Stimulated activated CD4-positive, alpha-beta T cell treated with anti-CD3 and anti-CD28 coated beads, Interleukin-4, amount 100 ng/mL, for 1 hour (primary cell): ENCODE measurements at places on chromosomes 2 and 18.

DNA sequence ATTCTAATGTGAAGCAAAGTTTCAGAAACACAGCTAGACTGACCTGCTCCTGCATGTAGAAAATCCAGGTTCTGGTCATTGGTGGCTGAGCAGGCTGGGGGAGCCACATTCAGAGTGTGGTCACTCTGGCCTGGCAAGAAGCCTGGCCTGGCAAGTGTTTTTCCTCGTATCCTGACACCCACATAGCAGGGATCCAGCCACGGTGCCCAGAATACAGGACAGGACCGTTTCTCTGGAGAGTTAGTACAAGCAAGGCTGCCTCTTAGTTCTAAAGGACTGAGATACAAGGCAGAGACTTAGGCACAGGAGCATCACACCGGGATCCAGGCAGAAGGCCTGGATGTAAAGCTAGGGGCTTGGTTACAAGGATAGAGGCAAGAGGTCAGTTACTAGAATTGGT is 4.8 kb upstream of the LAMA1 start:
- no peak for DNase-seq

DNA sequence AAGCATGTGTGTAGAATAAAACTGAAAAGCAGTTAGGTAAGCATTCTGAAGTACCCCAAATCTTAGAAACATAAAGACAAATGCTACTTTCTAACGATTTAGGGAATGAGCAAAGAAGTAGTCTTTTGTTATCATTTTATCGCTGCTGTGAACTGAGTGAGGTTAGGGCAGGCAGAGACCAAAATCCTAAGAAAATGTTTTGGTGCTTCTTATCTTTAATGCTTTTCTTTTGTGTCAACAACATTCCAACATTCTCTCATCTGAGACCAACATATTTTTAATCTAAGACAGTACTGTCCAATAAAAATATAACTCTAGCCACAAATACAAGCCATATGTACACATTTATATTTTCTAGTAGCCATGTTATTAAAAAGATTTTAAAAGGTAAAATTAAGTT is 789.4 kb upstream of the PIK3C3 start:
- DNase-seq, result no peak

- no peak for DNase-seq
Measured at GRCh38 chr18:48836231-48836805, 114.4 kb downstream of the SMAD7 start.

- DNase-seq, result no peak
Measured at GRCh38 chr2:230908092-230908594, 16.9 kb downstream of the GPR55 start.

- no peak for DNase-seq
Measured at GRCh38 chr2:181240844-181241243, 216.3 kb upstream of the ITGA4 start.

DNA sequence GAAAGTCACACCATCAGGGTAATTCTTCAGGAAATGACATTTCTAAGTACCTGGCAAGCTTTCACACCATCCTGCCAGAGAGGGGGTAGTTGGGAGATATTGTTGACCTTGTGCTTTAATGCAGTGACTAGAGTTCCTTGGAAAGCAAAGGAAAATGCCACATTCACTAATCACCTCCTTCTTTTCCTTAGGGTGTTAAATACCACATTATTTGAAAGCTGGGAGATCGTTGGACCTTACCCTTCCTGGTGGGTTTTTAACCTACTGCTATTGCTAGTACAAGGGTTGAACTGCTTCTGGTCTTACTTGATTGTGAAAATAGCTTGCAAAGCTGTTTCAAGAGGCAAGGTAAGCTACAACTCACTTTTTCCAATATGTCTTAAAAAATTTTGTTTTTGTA is 37.0 kb upstream of the NOSTRIN start:
- DNase-seq, result no peak

DNA sequence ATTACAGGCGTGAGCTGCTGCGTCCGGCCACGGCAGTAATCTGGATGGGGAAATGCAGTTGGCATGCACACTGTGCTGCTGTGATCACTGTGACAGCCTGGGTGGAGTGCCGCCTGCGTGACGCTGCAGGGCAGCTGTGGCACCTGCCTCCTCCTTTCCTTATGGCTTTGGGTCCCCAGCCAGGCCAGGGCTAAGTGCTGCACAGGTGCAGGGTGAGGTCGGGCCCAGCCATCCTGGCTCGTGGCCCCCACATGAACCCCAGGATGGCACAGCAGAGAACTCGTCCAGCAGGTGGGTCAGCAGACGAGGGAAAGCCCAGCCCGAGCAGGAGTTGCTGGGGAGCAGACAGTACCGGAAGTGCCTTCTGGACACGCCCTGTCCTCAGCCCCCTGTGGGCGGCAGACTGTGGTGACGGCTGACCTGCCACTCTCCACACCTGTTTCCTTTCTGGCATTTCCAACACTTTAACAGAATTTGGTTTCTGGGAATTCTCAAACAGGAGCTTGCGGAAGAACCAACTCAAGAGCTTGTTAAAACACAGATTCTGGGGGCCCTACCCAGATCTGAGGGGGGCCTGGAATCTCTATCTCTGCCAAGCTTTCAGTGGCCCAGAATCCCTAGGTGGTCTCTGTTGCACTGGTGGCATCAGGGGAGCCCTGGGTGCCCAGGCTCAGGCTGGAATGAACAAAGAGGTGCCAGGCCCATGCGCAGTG is 16.9 kb downstream of the HS1BP3 start:
- DNase-seq, result no peak

DNA sequence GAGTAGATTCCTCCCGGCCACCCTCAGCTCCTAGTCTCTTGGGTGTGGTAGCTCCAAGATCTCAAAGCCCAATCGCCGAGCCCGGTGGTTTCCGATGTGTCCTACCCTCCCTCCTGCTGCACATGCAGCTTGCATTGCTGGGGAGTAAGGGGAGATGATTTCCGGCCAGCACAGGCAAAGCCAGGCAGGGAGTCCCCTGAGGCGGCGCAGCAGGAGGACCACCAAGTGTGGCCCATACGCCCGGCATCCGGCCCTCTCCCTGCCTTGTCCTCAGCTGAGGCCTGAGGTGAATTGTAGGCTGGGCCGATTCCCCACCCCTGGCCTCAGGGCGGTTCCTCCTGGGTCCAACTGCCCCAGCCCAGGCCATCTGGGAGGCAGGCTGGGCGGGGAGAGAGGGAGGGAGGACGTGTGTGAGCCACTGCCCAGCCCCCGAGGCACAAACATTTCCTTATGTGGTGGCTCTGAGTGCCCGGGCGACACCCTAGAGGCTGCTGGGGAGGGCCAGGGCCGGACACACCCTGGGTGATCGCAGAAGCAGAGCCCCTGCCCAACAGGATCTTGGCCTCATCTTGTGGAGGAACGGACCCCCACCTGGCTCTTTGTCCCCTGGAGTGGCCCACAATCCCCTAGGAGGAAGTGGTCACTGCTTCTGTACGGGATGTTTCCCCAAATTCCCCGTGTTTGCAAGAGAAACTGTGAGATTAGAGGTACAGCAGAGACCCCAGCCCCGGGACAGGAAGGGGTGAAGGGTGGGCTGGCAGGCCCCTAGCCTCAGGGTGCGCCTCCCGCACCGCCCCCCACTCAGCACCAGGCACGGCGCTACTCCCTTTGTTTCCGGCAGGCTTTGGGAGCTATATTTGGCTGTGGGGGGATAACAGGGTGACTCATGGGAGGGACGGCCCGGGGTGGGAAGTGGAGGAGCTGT is 41.9 kb upstream of the PTMA start:
- DNase-seq, result no peak

- DNase-seq, result no peak
Measured at GRCh38 chr2:88209521-88210131, 39.5 kb downstream of the THNSL2 start.

GRCh38 chr2:167275046-167275445 is 386.8 kb downstream of the XIRP2 start:
- no peak for DNase-seq

DNA sequence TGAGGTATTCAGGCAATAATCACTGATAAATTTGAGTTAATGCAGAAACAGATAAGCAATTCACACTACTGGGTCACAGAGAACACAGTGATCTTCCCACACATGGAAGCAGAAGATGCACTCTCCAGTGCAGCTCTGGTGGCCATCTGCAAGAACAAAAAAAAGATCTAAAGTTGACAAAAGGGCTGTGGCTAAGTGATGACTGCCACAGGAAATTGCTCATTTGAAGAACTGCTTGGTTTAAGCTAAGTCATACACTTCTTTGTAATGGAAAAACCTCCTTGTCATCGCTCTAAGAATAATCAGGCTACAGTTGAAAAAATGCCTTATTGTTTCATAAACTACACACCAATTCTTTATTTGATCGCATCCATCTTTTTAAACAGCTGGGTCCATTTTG is 115.1 kb downstream of the DTNB start:
- DNase-seq, result peak; percentile 23

- no peak for DNase-seq
Measured at GRCh38 chr18:34611904-34612303, 98.2 kb upstream of the DTNA start.
